ENCODE measurements at places on chromosomes 12 and 14.

DNA sequence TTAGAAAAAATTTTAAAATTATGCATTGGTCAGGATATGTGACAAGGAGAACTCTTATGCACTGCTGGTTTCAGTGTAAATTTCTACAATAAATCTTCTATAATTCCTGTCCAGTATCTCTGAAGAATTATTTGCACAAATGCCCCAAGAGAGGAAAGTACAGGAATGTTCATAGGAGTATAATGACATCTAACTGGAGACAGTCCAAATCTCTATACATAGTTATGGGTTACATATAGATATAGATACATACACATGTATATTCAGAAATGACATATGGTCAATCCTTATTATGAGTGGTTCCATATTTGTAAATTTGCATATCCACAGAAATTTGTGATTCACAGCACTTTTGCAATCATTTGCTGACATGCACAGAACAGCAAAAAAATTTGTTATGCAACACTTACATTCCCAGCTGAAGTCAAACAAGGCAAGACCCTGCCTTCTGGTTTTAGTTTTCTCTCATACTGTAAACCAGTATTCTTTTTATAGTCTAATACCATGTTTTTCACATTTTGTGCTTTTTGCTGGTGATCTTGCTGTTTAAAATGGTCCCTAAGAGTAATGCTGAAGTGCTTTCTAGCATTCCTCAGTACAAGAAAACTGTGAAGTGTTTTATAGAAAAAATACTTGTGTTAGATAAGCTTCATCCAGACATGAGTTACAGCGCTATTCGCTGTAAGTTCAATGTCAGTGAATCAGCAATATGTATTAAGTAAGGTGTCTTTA, 103.8 kb downstream of the SLC16A7 start:
- DNase-seq: no peak

GRCh38 chr12:65232476-65233077, 45.9 kb upstream of the MSRB3 start:
- no peak for DNase-seq

GRCh38 chr14:31560759-31561154, 447 bp upstream of the NUBPL start:
- DNase-seq: no peak

- no peak for DNase-seq
These were observed 50.1 kb upstream of the LIMA1 start for GRCh38 chr12:50333441-50333840.

DNA sequence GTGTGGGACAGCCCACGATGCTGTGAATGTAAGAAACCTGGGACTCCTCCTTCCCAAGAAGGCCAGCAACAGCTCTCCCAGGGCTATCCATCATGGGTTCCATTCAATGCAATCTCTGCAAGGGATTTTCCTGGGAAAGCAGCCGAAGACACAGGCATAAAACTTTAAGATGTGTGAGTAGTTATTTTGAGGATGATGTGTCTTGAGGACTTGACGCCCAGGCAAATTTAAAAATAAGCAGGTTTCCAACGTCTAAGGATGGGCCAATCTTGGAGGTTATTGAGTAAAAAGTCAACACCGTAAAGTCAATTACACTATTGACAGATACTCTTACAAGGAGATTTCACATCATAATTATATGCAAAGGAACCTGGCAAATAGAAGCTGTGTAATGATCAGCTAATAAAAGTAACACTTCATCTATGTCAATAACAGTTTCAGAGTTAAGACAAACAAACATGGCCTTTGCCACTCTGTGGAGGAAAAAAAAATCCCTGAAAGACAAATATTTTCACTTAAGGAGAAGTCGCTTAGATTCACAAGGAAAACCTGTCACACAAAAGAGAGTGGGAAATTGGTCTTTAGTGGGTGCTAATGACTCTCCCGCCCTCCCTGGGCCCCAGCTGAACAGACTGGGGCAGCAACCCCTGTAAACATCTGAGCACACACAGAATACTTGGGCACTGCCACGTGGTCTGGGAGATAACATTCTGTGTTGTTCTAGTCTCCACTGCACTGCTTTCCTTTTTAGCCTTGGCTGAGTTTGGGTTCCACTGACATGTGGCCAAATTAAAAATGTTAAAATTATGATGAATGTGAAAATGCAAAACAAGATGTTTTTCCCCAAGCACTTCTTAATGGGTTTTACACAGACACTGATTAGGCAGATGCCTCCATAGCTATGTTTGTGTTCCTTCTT, 240.9 kb downstream of the FOXN3 start:
- no peak for DNase-seq

DNA sequence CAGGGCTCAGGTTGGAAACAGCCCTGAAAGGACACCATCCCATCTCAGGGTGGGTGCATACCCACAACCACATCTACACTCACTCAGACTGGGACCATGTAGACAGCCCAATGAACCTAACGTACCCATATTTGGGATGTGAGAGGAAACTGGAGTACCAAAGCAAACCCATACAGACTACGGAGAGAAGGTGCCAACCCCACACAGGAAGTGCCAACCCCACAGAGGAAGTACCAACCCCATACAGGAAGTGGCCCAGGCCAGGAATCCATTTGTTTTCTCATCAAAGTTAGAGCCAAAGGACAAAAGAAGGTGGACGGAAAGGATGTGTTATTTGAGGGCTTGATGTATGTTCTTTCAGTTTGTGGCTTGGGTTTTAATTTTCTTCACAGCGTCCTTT, 19.5 kb upstream of the SPIC start:
- DNase-seq: no peak

- DNase-seq: no peak
These were observed 982 bp downstream of the BCL7A start for GRCh38 chr12:122022393-122023338.

DNA sequence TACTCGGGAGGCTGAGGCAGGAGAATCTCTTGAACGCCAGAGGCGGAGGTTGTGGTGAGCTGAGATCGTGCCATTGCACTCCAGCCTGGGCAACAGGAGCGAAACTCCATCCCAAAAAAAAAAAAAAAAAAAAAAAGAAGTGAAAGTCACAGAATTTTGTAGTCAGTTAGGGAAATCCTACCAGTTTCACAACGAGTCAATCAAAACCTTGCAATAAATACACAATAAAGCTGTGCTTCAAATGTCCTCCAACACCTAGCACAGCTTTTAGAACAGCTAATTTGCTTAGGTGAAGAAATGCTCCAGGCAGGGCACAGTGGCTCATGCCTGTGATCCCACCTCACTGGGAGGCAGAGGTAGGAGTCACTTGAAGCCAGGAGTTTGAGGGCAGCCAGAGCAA, 112.8 kb upstream of the ATF7IP start:
- DNase-seq: no peak

DNA sequence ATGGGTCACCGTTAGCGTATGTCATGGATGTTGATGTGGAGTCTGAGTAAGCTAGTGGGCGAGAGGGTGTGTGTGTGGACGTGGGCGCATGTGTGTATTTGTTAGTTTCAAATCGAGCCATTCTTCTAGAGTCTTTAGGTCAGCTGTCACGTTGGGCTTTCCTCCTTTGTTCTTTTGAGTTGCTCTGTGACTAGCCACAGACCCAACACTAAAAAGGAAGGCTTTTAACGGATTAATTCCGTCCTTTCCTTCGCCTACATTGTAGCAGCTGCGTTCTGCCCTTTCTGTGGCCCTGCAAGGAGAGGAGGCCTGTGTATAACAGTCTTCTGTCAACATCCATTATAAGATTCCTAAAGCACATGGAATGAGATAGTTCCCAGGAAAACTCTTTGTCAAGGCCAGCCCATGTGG, 117.2 kb upstream of the DNM1L start:
- DNase-seq: no peak

DNA sequence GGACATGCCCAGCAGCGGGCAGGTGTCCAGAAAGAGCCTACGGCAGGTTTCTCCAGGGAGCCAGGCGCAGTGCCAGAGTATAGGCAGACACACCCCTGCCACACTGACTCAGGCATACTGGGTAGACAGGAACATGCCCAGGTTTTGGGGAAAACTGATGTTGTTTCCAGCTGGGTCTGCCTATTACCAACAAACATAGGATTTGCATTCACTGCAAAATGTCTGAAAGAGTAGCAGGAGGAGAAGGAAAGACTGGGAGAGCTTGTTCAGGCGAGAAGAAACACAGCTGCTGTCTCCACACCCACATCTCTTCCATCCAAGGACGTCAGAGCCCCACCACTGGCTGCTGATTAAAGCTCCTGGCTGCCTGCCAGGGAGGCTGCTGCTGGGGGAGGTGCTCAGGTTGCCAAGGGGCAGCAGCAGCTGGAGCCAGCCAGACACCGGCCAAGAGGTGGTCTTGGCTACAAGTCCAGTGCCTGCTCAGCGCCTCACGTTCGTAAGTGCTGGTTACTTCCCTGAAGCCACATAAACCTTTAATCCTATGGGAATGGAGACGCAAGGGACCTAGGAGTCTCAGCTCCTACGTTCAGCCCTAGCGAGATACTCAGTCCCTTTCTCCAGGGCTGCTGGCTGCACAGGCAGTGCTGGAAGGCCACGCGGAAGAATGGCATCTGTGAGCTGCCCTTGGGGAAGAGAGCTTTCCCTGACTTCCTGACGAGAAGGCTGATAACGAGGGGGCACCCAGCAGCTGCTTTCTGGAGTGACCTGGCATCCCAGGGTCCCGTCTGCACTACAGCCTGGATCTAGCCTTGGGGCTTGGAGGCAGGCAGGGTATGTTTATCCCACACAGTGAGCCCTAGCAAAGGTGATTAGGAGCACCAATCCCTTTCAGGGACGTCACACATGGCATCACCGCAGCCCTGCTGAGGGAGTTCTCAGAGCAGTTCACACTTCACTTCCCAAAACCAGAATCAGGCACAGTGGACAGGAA, 58.1 kb downstream of the PLEKHG3 start:
- DNase-seq: peak; percentile 18

DNA sequence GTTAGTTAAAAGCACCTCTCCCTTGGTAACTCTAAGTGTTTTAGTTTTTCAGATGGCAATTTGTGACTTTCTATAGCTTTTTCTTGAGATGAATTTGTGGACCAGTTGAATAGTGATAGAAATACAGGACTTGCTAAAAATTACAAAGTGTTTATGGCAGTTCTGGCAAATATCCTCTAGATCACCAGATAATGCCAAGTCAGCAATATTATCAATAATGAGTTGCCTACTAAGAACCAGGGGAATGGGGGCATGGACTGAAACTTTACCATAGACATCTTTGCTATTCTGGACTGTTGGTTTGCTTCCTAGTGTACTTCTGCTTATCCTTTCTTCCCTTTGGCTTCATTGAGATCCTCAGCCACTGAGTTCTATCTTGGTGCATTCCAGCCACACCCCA, 584.2 kb downstream of the DIO2 start:
- no peak for DNase-seq

DNA sequence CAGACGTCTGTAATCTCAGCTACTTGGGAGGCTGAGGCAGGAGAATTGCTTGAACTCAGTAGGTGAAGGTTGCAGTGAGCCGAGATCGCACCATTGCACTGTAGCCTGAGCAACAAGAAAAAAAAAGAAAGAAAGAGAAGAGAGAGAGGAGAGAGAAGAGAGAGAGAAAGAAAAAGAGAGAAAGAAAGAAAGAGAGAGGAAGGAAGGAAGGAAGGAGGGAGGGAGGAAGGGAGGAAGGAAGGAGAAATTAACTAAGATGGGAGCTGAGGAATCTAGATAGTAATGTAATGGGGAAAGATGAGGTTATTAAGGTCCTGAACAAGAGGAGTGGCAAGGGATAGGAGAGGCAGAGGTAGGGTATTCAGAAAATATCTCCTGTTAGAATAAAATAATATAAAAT, 17.4 kb upstream of the SGPP1 start:
- DNase-seq: no peak

All from stimulated activated CD4-positive, alpha-beta T cell treated with anti-CD3 and anti-CD28 coated beads, TNF-alpha, amount 100 ng/mL, for 4 hours (primary cell).